ENCODE measurements at places on chromosomes 16 and 17.

GRCh38 chr17:75753514-75754377 lies 11.2 kb downstream of the GALK1 start:
- peak; percentile 45 for DNase-seq

- DNase-seq, result no peak
Observed at GRCh38 chr17:2450016-2450650, 49.3 kb upstream of the MNT start.

DNA sequence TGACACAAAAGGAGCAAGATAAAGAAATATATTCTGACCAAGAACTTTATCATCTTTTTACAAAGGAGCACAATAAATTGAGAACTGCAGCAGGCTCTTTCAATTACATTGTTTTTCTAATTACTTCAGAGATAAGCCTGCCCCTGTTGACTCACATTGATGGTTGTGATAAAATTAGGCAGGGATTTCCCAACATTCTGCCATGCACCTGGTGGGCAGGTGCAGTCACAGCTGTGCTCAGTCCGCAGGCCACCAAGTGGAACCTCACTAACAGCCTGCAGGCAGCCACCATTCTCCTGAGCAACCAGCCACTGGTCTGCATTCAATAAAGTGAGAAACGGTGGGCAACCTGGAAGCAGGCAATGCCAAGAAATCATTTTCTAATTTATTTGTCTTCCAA lies 5.1 kb downstream of the FANCA start:
- no peak for DNase-seq

- no peak for DNase-seq
Observed at GRCh38 chr17:82884341-82884969, 44.6 kb upstream of the ZNF750 start.

DNA sequence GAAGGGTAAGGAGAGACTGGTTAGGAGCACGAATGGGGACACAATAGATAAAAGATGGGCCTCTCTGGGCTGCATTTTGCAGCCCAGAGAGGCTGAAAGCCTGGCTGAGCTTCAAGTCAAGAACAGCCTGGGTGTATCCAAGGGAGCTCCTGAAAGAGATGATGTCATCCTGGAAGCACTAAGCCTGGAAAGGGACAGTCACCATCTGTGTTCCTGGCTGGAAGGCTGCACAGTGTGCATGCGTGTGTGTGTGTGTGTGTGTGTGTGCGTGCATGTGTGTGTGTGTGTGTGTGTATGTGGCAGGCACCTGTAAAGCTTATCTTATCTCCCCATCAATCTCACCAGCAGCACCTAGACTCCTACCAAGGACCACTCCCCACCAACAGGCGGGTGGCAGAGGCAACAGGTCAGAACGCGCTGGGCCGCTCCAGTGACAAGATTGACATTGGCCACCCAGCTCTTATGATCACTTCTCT lies 44.1 kb downstream of the COG7 start:
- no peak for DNase-seq

DNA sequence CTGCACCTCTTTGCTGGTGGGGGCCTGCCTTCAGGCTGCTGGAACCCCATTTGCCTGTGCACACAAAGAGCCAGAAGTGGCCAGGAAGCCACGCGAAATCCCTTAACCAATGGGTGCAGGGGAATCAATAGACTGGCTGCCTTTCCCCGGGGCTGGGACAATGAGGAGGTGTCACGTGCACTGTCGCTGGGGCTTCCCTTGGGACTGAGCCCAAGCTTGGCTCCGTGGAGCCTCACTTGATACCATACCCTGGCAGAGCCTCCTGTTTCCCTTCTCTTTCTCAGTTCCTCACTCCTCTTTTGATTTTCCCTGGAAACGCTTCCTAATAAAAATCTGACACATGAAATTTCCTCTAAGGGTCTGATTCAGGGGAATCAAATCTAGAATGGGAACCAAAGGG lies 38.8 kb upstream of the C16orf82 start:
- DNase-seq, result no peak

GRCh38 chr17:63910096-63910495 lies 962 bp downstream of the CSHL1 start:
- DNase-seq, result no peak

GRCh38 chr16:24962747-24963146 lies 52.4 kb downstream of the ARHGAP17 start:
- DNase-seq, result no peak

- DNase-seq, result no peak
Observed at GRCh38 chr16:62342216-62342615, 306.0 kb upstream of the CDH8 start.

- no peak for DNase-seq
Observed at GRCh38 chr16:82055728-82056549, 20.9 kb downstream of the HSD17B2 start.

- no peak for DNase-seq
Observed at GRCh38 chr17:52181782-52182181, 23.3 kb upstream of the CA10 start.

DNA sequence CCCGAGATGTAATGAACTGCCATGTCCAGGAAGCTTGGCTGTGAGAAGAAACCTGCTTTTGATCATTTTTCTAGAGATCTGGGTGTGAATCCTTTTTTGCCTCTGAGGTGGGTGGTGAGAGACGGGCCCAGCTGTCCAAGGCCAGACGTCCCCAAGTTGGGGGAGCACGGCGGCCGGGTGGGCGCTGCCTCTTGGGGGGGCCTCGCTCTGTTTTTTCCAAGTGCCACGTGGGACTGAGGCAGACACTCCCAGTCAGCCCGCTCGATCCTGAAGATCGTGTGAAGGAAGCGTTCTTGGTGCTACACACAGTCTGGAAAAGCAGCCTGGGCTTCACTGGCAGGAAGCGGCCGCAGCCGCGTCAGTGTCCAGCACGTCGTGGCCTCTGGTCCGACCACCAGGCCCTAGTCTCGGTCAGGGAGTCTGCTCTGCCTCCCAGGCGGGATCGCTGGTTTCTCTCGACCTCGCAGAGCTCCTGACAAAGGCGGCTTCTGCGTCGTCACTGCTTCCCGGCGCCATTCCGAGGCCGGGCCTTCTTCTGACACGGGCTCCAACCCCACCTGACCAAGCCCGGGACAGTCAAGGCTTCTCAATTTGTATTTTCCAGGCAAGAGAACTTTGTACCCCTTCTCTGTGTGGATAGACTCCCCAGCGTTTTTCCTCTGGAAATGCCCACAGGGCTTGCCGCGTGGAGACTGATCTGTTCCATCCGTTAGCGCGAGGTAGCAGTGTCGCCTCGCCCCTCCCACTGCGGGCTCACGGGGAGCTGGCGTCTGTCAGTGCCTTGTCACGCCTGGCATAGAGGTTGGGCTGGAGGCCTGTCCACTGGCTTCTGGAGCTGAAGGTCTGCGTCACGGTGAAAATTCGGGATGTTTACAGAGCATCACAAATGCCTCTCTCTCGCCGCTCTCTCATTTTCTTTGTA lies 12.4 kb downstream of the PRSS27 start:
- no peak for DNase-seq

DNA sequence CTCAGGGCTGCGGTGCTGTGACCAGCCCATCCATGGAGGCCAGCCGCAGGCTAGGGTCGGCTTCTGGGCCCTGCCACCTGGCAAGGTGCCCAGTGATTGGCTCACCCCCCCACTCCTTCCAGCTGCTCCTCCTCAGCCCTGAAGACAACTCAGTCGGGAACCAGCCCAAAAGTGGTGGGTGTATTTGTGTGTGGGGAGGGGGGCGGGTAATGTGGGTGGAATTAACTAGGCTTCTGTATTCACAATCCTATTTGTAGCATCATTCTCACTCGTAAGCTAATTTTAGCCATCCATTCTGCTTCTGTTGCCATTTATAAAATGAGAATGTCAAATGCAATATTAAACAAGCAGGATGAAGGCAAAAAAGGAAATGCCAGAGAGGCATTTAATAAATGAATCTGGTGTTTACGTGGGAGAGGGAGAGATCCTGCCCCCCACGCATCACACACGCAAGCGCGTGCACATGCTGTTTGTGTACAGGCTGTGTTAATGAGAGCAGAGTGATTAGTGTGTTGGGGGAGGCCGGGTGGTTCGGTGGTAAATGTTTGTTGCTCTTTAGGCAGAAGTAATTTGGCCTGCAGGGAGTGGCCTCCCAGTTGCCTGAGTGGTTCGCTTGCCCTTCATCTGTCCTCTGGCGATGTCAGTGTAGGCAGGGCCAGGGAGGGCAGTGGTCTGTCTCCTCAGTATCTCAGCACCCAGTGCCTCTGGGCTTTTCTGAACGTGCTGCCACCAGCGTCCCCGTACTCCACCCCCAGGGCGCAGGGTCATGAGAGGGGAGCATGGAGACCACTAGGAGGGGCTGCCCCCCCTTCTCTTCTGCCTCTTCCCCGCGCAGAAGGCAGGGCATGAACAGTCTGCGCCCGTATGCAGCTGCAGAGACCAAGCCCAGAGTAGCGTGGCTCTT lies 140.1 kb downstream of the CCDC182 start:
- no peak for DNase-seq

DNA sequence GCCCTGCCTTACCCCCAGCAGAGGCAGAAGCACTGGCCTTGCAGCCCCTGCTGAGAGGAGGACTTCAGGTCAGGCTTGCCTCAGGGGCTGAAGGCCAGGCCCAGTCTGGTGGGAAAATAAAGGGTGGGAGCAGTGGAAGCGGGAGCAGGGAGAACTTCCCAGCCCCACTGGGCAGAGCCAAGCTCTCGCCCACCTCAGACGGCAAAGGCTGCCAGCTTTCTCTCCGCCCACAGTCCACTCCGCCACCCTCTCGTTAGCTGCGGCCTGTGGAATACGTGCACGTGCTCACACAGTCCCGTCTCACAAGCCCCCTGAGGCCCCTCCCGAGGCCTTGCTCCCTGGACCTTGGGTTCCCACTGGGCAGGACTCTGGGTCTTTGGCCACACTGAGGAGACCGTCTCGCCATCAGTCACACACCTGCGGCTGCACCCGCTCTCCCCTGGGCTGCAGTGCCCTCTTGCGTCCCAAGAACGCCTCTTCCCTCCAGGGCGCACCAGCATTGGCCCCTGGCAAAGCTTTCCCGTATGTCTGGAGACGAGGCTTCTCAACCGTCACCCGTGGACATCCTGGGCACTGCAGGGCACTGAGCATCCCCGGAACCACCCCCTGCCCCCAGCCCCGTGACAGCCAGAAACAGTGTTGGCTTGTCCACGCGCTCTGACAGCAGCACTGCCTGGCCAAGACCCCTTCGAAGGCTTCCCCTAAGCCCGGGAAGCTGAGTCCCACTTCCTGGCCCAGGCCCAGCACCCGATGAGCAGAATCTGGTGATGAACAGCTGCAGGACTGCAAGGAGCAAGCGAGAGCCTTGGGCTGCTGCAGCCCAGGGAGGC lies 8.3 kb downstream of the MRPL28 start:
- DNase-seq, result peak; percentile 36

GRCh38 chr17:72511242-72511641 lies 390.4 kb downstream of the SOX9 start:
- DNase-seq, result no peak

DNA sequence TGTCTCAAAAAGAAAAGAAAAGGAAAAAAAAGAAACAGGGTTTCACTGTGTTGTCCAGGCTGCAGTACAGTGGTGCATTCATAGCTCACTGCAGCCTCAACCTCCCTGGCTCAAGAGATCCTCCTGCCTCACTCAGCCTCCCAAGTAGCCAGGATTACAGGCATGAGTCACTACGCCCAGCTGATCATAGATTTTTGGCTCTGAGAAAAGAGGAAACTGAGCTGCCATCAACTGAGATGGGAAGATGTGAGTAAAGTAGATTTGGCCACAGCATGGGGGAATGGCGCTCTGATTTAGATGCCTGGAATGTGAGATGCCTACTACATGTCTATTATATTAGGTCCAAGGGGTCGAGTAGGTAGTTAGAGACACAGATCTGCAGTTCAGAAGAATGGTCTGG lies 5.9 kb upstream of the NAGS start:
- DNase-seq, result no peak

- no peak for DNase-seq
Observed at GRCh38 chr16:81172769-81173658, 65.5 kb upstream of the BCO1 start.

DNA sequence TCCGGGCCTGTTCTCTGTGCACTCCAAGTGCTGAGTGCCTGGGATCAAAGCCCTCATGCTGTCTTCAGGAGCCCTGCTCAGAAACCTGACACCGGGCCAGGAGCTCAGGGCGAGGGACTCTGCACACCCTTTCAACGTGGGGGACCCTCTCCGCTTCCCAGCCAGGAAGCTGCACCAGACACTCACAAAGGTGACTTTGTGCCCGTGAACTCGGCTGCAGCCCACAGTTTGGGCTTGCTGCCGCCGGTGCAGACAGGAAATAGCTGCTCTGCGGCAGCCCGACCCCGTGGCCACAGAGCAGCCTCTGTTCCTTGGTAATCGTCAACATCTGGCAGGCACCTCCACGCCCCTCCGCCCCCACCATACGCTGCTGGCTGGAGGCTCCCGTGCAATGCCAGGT lies 93.4 kb upstream of the METRNL start:
- DNase-seq, result no peak

GRCh38 chr17:81451823-81452222 lies 56.6 kb downstream of the BAHCC1 start:
- no peak for DNase-seq

GRCh38 chr17:42199416-42200011 lies 5.2 kb upstream of the GHDC start:
- no peak for DNase-seq

DNA sequence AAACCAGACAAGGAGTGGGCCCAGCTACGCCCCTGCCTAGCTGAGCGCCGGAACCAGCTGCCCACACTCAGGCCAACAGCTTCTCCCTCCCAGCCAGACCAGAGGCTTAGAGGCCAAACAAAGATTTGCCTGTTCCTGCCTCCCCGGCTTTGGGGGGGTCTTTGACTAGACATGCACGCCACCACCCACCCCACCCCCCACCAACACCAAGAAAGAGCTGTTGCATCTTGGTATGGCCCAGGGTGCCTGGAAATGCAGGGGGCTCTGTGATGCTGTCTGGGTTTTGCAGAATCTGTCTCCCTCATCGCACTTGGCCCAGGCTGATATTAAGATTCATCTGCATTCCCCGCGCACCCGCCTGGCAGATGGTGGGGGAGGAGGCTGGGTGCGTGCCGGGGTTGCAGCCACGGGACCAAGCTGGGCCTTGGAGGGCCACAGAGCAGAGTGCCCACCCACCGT lies 1.3 kb upstream of the NXPH3 start:
- no peak for DNase-seq

DNA sequence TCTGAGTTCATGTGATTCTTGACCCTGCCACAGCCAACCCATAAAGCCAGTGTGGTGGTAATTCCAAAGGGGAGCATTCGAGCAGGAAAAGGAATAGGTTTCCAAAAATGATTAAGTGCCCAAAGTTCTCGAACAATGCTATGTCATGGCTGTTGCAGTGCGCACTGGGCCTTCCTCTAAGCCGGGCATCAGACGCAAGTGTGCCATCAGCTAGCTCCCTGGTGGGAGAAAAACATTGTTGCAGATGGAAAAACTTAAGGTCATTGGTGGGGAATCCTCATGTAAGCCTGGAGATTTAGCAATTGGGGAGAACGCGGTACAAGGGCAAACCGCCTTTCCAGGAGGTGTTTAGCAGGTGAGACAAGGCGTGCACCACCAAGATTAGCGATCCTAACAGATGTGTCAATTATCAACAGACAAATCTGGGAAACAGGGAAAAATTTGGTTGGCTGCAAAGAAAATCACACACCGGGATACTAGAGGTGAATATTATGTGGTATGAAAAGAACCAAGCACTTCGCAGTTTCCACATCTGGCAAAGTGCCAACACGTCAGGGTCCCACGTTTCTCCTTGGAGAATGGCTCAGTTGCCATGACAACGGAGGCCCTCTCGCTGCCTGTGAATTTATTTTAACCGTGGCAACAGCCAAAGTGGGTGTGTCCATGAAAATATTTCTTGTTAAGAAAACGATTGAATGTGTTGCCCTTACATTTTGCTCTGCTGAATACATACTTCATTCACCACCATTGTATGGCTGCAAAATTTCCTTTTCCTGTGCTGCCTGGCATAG lies 118.5 kb upstream of the CACNG5 start:
- no peak for DNase-seq
